ENCODE measurements at places on chromosomes 2 and 18. TPM values are rescaled to one million over a fixed set of nuclear protein-coding genes. Genes with fewer than 3 reads are reported as not detected.

The SPDYA gene
- 0.28 TPM for total RNA-seq

The ERBB4 gene
- total RNA-seq: 5.7 TPM

The SLC66A2 gene
- total RNA-seq: 28.6 TPM

The ABCA12 gene
- total RNA-seq: not detected

The AOX1 gene
- total RNA-seq: 7.6 TPM

The PCARE gene
- total RNA-seq: not detected

The PDE11A gene
- total RNA-seq: 1.2 TPM

The ST8SIA5 gene
- total RNA-seq: 0.52 TPM

The CYS1 gene
- total RNA-seq: 0.63 TPM

The RAMP1 gene
- total RNA-seq: 0.17 TPM

The RPL31 gene
- 865 TPM for total RNA-seq

The CIB4 gene
- total RNA-seq: not detected

The TMEM200C gene
- total RNA-seq: 4.7 TPM

The PLGLB1 gene
- total RNA-seq: 0.33 TPM

The CACNB4 gene
- 0.83 TPM for total RNA-seq

The UGT1A3 gene
- not detected for total RNA-seq

The SKOR2 gene
- 0.15 TPM for total RNA-seq

The MPP4 gene
- total RNA-seq: not detected

The ING5 gene
- 41.2 TPM for total RNA-seq
